ENCODE measurements at places on chromosomes 7 and 10. TPM values are rescaled to one million over a fixed set of nuclear protein-coding genes. Genes with fewer than 3 reads are reported as not detected.

ZNF680 gene
- total RNA-seq: 17.3 TPM

GRCh38 chr10:29204070-29204800, 84.6 kb upstream of the LYZL1 start:
- no peak for DNase-seq

DNA sequence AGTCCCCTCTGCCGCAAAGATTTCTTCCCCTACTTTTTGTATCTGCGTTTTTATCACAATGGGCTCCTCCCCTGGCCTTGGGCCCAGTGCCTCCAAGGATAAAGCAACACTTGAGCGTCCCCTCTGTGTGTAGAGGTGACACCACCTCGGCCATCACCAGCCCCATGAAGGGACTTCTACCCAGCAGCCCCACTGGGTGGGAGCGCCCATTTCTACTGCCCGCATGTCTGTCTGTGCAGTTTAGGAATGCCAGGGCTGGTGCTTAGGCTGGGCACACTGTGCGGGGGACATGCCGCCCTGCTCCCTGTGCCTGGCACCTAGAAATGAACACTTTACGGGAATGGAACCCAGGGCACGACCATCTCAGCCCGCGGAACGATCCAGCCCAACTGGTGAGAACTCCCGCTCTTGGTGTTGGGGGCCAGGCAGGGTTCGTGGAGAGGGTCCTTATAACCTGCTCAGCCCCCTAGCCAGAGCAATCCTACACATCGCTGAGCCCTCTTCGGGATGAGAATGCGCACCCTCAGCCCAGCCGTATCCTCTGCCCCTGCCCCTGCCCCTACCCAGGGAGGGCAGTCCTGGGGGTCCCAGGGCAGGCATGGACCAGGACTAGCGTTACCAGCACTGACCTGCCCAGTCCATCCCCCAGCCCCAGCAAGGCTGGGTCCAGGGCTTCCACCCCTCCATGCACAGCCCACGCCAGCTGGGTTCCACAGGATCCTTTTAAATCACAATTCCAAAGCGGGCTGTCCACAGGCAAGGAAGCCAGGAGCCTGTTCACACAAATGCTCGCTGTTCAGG, 12.8 kb downstream of the CRYGN start:
- DNase-seq: no peak

GRCh38 chr10:48599830-48600134, 5.1 kb downstream of the ARHGAP22 start:
- no peak for DNase-seq

DNA sequence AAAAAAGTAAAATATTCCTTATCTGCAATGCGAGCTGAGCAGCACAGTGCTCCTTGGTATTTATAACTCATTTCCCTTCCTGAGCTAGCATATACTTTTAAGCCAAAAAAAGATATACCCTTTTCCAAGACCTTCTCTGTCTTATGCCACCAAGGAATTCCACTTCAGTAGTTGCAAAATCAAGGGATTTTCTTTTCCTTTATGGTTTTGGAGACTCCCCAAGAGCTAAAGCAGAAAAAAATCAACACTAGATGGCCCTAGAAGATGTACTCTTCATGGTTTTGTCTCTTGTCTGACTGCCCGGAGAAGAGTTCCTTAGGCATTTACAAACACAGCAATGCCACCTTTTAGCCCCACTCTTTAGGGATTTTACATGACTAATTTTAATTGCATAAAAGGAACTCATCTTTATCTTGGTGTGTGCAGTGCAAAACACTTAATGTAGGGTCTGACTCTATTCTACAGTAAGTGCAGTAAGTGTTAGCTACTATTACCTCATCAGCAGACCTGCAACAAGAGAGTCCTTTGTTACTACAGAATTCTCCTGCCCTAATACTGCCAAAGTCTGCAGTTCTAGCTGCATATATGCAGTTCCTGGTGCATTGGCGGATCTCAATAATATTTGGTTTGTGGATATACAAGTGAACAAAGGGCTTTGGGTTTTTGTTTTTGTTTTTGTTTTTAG, 443.3 kb downstream of the GFRA1 start:
- DNase-seq: no peak

PPP1R17 gene
- not detected for total RNA-seq

DNA sequence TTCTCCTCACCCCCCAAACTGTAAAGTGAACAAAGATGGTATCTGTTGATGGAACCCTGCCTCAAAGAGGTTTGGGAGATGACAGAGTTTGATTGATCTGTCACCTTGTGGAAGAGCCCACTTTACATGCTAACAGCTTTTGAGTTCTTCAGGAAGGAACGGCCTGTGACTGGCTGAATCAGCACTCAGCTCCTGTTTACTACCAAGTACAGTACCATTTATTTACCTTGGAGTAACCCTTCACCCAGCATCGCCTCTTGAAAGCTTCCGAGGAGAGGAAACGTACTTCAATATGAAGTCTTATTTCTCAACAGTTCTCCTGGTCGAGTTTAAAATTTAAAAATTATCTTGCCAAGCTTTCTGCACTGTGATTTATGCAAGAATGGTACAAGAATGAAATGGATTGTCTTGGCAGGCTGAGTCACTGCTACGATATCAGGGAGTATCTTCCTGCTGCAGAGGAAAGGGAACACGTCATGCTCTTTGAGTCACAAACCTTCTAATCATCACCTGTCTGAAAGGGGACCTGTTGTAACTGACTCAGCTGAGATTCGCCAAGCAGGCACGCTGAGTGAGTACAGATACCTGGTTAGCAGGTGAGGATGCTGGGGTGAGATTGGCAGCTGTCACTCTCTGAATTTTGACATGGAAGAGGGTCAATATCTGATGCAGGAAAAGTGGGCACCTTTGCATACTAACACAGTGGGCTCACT, 30.1 kb downstream of the KLF6 start:
- no peak for DNase-seq

DNA sequence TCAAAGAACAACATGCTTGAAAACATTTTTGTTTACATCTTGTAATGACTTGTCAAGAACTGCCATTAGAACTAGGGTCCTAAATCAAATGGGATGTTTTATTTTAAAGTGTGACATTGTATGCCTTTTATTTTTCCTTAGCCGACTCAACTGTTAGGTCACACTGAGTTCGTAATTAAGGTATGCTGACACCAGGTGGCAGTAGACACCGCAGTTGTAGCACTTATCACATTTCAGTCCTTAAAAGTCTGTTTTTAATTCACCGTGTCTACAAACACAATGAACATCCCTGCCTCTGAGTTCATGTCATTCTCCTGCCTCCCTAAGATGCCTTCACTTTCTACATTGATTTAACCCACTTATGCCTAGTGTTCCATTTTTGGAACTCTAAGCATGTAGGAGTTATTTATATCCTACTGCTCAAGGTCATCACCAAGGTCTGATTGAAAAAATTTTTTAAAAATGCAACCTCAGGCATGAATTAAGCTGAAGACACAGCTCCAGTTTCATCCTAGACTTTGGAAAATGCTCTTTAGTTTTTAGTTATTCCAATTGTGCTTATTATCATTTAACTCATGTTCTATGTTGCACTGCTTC, 186.1 kb downstream of the BMPER start:
- DNase-seq: no peak
